ENCODE measurements at places on chromosomes 4 and X.

GRCh38 chr4:16231570-16232245 lies 5.4 kb upstream of the TAPT1 start:
- DNase-seq, result no peak

DNA sequence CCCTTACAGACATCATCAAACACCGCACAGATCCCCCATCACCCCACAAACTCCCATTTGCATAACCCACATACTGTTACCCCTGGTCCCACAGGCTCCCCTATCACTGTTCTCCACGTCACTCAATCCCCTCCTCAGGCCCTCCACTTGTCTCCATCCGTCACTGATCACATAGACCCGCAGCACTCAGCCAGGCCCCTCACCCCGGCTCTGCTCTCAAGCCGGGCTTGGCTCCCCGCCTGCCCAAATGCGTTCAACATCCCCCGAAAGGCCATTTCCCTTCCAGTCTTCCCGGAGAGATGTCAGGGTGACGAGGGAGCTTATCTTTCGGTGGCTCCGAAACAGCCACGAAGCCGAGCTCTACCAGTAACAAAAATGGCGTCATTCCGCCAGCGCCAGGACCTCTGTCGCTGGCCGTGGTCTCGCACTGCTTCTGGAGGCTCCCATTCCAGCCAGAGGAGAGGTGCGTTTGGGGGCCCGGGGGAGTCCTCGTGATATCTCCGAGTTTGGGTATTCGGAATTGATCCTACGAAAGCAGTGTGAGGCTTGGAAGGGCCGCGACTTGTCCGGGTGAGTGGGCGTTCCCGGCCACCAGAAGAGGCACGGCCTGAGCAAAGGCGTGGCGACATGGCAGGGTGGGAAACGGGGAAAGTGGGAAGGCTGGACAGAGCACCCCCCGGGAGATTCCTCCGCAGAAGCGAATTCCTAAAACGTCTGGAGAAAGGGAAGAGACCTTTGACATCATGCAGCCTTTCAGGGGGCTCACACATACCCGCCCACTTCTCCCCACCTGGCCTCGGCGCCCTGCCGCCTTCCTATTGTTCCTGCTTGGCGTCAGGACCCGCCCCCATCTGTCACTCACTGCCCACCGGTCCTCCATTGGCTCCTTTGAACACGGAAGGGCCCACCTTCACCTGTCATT lies at the start of gene ZNF630:
ZNF630 (minus strand) TSS at position 577 of the 922 bp plus-strand sequence. CDS start 4,754 bp downstream, outside the sequence.
- peak; percentile 77 for DNase-seq

GRCh38 chr4:186684889-186685309 lies 38.8 kb downstream of the FAT1 start:
- DNase-seq, result no peak

DNA sequence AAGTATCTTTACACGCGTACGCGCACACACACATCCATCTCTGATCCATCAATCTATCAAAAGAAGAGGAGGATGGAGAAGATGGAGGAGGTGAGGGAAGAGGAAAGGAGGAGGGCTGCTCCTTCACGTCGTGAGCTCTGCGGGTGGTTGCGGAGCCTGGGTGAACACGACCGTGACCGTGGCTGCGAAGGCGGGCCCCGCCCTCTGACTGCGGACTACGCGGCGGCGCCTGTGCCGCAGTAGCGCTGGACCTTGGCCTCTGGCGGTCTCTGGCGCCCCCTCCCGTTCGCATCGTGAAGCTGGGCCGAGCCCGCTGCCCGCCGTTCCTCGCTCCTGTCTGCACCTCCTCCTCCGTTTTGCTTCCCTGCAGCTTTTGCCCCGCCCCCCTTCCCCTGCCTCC lies 37.7 kb upstream of the ARAF start:
- DNase-seq, result peak; percentile 87

GRCh38 chr4:168304744-168305459 lies 13.7 kb downstream of the DDX60 start:
- no peak for DNase-seq

Data from activated T-cell treated with anti-CD3 and anti-CD28 coated beads, Interleukin-2, amount 50 U/mL, for 24 hours (primary cell).